Right lobe of liver (tissue), 6 donors: ENCODE measurements at places on chromosomes 1 and 21.

DNA sequence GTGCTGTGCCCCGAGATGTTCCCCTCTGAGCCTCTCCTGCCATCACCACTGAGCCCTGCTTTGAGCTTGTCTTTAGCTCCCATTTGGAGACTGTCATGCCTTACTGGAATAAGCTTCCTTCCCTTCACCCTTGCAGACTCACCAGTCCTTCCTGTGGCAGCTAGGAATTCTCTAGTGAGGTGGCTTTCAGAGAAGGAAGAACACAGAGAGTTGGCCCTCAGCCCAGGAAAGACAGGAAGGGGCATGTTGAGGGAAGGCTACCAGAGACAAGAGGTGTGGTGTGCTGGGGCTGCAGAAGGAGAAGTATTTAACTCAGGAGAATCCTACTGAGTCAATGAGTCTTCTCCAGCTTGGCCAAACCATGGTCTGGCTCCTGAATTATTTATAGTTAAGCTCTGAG, 76.3 kb downstream of the UCK2 start:
- DNase-seq = no peak

- DNase-seq = no peak
Measured at GRCh38 chr1:21123287-21123948, 53.3 kb downstream of the EIF4G3 start.

- no peak for DNase-seq
Measured at GRCh38 chr21:25885880-25886279, 151.1 kb downstream of the GABPA start.

- DNase-seq = no peak
Measured at GRCh38 chr1:17829579-17829978, 74.4 kb downstream of the ACTL8 start.

DNA sequence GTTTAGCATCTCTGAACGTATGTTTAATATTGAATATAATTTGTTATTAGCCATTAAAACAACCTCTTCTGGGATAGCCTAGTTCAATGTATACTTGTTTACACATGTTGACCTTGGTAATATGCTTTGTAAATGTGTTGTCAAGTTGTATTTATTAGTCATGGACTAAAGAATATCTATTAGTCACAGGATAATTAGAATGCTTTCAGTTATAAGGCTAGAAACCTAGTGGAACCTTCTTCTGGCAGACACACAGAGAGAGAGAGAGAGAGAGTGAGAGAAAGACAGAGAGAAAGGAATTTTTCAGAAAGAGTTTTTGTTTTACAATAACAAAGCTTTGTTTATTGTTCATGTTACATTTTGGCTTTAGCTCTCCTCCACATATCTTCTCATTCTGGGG, 181.1 kb upstream of the APP start:
- DNase-seq = no peak

- DNase-seq = no peak
Measured at GRCh38 chr1:187070076-187070475, 241.3 kb downstream of the PLA2G4A start.

DNA sequence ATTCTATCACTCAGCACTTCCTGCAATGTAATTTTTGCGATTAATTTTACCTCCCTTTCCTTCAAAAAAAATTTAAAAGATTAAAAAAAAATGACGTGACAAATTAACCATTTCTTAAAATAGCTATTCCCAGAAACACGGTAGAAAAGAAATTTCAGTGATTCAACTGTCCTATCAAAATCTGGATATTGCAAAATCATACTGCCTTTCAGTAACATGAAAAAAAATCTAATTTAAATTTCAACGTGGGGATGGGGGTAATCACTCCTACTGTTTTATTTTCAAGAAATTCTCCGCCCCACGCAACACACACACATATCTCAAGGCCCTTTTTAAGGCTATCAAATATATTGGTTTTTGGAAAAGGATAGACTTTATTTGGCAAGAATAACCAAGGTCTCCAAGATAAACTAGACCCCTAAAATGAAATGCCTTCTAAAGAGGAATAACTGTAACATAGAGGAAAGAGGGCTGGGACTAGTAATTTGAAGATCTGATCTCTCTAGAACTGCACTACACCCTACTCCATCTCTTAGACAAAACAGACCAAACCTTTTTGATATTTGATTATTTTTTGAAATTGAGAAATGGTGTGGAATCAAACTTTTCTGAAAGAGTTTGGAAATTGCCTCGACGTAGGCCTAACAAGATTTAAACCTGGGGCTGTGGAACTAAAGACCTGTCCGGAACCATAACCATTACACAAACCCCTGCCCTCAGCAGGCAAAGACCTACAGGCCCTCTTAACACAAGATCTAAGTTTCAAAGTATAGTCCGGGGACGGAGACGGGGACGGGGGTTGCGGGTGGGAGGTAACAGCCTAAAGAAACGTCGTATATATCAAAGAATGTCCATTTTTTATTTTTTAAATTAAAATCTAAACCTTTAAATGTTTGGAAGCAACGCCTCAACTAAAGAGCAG, 941 bp downstream of the ARNT start:
- no peak for DNase-seq

- no peak for DNase-seq
Measured at GRCh38 chr1:172608098-172608601, 50.8 kb upstream of the FASLG start.

- DNase-seq = no peak
Measured at GRCh38 chr1:29743264-29743663, 506.9 kb downstream of the PTPRU start.

DNA sequence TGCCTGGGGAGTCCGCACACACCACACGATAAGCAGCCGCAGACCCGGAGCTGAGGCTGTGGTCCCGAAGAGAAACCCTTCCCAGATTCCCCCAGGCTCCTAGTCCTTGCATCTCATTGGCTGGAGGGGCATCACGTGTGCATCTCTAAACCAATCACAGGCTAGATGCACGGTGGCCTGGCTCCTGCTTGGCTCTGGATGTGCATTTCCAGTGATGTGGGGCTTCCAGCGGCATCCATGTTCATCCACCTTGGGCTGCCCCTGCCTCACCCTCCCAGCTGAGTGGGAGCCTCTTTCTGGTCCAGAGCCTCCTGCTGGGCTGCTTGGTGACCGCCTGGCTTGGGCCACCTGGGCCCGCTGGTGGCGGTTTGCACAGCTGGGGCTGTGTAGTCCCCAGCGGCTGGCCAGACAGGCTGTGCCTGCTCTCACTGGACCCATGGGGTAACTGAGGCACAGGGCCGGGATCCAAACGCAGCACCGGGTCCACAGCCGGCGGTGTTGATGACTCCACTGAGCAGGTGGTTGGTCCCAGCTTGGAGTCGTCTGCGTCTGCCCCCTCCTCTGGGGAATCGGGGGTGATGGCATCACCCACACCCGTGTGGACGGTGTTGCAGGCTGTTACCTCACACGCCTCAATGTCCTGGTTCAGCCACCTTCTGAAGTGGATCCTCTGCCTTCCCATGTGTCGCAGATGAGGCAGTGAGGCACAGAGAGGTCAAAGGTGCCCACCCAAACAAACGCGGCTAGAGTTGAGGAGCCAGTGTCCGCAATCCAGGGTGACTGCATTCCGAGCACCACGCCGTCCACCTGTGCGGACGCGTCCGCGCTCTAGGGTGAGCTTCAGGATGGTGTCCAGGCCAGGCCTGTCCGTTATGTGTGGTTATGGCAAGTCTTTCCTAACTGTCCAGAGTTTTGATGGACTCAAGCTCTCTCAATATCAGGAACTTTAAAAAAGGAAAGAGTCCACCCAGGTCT, 41.3 kb downstream of the COL6A1 start:
- no peak for DNase-seq

DNA sequence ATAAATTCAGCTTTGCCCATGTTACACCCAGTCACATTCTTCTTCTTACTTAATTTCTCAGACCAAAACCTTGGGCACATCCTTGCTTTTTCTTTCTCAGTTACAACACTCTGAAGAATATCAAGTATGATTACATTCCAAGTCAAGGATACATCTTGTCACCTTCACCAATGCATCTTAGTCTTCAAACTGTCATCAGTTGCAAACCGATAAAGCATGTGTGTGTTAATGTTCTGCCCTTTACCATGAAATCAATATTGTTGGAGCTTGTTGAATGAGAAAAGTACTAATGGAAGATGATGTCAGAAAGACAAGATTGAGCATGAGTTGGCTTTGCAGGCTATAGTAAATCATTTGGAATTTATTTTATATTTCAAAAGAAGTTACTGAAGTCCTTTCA, 764.6 kb downstream of the NCAM2 start:
- no peak for DNase-seq

GRCh38 chr1:52479076-52479475, 73.8 kb downstream of the TUT4 start:
- DNase-seq = no peak

GRCh38 chr1:205270764-205271163, 43.0 kb downstream of the TMCC2 start:
- no peak for DNase-seq

GRCh38 chr1:110060034-110060661, 10.3 kb downstream of the ALX3 start:
- no peak for DNase-seq

DNA sequence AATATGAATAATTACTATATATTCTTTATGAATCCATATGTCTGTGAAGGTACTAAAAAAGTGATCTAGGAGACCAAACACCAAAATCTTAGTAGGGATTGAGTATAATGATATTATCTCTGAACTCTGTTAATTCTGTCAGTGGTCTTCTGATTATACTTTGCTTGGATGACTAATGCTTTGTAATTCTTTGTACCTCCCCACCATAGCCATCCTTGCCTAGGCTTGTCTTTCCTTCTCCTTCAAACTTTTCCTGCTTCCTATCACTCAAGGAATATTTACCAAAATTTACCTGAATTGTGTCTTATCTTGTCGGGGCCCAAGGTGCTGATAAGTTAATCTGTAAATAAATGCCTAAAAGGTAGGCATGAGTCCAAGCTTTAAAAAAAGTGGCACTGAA, 845 bp upstream of the RGS5 start:
- DNase-seq = no peak

- DNase-seq = peak; percentile 93
Measured at GRCh38 chr1:162497723-162498495, at the start of gene UHMK1. TSS of gene UHMK1 (plus strand) at chr1:162497818. CDS start at chr1:162498001, 183 bp downstream.

- DNase-seq = peak; percentile 73
Measured at GRCh38 chr1:36207339-36207738, 16.9 kb upstream of the THRAP3 start.

GRCh38 chr1:161404051-161404597, 36.4 kb upstream of the CFAP126 start:
- no peak for DNase-seq

- DNase-seq = no peak
Measured at GRCh38 chr1:52028328-52028727, 5.3 kb downstream of the KTI12 start.

GRCh38 chr1:107479865-107480350, 339.1 kb downstream of the NTNG1 start:
- DNase-seq = no peak

- DNase-seq = no peak
Measured at GRCh38 chr1:45913183-45913683, 109.8 kb downstream of the MAST2 start.

GRCh38 chr1:31248276-31248675, 8.6 kb upstream of the NKAIN1 start:
- no peak for DNase-seq

DNA sequence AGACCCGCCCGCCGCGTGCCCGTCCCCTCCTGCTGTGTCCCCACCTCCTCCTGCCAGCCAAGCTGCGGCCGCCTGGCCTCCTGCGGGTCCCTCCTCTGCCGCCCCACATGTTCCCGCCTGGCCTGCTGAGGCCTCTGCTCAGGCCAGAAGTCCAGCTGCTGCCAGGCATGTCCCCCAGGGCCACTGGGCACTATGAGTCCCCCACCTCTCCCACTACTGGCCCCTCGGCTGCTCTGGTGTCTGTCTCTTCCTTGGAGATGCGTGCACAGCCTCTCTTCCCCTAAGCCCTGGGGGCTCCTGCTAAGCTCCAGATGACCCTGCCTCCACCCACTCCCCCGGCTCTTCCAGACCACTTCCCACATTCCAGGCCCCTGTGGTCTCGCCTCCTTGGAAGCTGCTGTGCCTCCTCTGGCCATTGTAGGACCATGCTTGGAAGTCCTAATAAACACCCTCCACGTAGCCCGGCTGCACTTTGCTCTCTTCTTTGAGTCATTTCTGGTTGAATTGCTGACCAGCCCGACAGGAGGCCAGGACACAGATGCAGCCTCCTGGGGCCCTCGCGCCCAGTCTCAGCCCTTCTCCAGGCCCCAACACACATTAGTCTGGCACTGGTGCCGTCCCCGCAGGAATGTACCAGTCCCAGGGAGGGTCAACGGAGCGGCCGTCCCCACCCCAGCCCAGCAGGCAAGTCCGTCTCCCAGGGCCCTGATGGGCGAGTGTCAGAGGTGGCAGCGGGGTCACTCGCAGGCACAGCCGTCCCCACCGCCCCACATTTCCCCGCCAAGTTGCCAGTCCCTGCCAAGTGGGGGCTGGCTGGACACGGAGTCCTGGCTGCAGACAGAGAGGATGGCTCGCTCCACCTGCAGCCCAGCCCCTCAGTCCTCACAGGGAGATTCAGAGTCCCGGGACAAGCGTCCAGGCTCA, 1.1 kb downstream of the KRTAP10-12 start:
- DNase-seq = peak; percentile 53

GRCh38 chr1:229046251-229046853, 224.6 kb upstream of the RAB4A start:
- DNase-seq = no peak

DNA sequence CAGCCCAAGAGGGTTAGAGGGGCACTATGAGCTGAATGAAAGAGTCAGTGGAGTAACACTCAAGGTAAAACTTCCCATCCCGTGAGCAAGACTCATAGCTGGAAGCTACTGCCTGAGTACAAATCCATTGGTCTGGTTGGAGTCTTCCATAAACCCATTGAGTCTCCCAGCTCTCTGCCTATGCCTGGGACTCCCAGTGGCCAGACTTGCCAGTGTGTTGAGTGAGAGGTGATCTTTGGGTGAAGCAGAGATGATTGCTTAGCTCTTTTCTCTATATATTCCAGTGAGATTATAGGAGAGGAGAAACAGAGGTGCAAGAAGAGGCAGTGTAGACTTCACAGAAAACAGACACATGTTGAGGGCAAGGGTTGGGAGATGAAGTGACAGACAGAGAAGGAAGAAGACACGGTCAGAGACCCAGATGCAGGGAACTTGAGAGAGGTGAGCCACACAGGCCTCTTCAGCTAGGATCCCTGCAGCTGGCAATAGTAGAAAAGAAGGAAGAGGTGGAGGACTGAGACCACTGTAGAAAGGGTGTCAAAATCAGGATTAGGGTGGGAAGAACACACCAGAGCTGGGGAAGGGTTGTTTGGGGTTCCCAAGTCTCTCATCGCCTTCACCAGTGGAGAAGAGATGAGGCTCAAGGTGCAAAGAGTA, 3.7 kb downstream of the FOXD2 start:
- no peak for DNase-seq

- DNase-seq = no peak
Measured at GRCh38 chr21:36203603-36203889, 46.9 kb downstream of the DOP1B start.

DNA sequence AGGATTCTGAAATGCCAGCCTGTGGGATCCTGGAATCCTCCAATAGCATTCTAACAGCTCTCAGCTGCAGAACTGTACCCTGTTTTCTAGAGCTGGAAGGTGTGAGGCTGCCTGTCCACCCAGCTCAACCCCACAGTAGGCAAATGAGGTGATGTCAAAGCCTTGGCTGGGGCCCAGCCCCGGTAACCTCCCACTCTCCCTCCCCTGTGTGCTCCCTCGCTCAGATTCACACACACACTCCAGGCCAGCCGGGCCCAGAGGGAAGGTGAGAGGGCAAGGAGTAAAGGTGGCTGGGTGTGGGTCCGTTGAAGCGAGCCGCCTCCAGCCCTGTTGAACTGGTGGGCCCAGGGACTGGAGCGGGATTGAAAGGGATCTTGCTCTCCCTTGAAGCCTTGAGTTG, at the start of gene BSND:
TSS of gene BSND (plus strand) at position 257 of the 400 bp plus-strand sequence. CDS start 254 bp downstream, outside the sequence.
- DNase-seq = no peak

- DNase-seq = no peak
Measured at GRCh38 chr1:101025283-101025656, 314 bp downstream of the DPH5 start.
